Activated CD8-positive, alpha-beta memory T cell treated with anti-CD3 and anti-CD28 coated beads for 1 hour (primary cell): ENCODE measurements at places on chromosomes 12 and 14.

DNA sequence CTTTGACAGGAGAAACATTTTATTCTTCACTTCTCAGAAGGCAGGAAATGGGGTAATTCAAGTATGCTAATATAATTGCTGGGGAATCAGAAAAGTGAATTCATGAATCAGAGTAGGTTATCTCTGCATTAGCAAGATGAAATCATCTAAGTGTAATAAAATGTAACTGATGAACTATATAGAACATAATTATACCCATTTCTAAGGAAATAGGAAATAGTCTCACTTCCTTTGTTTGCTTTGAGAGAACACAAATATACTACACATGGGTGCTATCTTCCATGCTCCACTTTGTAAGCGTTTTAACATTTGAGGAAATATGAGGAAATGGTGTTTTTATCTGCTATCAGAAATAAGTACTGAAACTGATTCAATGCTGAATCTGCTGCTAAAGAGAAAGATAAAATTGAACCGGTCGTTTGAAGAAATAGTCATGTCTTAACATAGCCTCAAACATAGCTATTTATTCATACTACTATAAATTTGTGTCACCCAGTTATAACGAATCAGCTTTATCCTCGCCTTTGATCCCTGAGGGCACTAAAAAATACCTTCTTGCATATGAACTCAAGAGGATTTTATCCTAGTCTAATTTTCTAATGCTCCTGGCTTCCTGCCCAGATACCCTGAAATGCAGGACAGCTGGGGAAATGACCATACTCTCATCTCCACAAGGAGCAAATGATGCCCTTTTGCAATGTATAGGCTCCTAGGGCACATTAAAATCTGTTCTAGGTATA, 696.0 kb downstream of the C12orf50 start:
- no peak for DNase-seq

DNA sequence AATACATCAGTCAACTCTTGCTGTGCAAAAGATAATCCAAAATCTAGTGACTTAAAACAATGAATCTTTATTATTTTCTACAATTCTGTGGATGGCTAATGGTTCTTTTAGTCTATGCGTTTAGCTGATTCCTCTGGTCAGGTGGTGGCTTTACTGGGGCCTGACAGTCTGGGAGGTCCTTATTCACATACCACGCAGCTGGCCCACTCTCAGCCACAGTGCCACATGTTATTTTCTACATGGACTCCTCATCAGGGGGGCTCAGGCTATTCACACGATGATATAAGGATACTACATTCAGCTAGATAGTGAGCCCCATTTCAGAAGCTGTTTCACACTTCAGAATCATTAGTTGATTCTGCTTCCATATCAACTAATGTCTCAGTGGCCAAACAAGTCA, 287.5 kb upstream of the MGAT4C start:
- no peak for DNase-seq

- no peak for DNase-seq
These were observed 514.0 kb upstream of the TMPO start for GRCh38 chr12:98001430-98001829.

DNA sequence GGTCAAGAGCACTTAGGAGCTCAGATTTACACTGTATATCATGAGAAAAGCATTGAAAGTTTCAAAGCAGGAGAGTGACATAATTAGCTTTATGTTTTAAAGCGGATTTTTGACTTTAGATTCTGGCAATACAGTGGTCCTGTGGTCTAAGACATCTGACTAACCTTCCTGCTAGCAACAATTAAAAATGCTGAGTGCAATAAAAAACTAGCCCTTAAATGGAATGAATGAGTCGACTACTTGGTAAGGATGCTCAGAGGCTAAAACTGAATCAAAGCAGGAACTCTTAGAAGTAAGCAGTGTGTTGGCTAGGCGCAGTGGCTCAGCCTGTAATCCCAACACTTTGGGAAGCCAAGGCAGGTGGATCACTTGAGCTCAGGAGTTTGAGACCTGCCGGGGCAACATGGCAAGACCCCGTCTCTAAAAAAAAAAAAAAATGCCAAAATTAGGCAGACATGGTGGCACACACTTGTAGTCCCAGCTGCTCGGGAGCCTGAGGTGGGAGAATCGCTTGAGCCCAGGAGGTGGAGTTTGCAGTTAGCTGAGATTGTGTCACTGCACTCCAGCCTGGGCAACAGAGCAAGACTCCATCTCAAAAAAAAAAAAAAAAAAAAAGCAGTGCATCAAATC, 18.9 kb downstream of the BICD1 start:
- no peak for DNase-seq

- DNase-seq: no peak
These were observed 25.8 kb downstream of the SLC39A9 start for GRCh38 chr14:69424149-69424923.

GRCh38 chr14:92892589-92892988, 30.4 kb upstream of the CHGA start:
- no peak for DNase-seq

DNA sequence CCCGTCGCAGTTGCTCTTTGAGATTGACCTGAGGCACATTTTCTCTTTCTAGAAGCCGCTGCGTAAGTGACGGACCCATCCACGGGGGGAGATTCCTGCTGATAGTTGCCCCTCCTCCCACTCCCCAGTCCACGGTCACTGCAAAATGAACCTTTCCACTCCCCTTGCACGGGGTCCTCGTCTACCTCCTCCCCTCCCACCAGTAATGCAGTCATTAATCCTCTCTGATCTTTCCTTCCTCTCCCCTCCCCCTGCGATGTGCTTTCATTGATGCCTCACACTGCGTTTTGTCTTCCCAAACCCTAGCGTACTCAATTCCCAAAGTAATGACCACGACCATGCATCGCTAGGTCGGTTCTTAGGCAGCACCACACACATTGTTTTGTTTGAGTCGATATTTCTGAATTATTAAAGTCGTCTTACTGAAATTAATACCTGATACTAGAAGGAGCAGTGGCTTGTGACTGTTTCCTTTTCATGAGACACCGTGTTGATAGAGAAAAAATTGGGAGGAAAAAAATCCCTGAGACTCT, 857 bp downstream of the ETNK1 start:
- DNase-seq: no peak

DNA sequence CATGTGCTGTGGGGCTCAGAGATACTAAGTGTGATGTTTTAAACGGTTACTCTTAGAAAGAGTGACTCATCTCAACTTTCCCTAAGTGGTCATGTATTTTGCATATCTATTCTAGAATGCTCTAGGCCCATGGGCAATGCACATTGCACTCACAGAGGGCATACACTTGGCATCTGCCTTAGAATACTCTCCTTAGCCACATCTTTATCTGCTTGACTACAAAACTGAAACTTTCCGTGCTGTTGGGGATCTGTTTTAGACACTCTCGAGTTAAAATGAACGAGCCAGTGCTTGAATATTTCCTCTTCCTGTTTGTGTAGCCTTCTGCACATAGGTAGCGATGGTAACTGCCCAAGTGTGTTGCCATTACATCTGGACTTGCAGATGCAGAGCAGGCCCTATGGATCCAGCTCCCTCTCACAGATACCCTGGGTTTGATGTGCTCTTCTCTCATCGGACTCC, 180.5 kb downstream of the CAND1 start:
- no peak for DNase-seq

- DNase-seq: no peak
These were observed 34.2 kb downstream of the ZCRB1 start for GRCh38 chr12:42291680-42292079.

DNA sequence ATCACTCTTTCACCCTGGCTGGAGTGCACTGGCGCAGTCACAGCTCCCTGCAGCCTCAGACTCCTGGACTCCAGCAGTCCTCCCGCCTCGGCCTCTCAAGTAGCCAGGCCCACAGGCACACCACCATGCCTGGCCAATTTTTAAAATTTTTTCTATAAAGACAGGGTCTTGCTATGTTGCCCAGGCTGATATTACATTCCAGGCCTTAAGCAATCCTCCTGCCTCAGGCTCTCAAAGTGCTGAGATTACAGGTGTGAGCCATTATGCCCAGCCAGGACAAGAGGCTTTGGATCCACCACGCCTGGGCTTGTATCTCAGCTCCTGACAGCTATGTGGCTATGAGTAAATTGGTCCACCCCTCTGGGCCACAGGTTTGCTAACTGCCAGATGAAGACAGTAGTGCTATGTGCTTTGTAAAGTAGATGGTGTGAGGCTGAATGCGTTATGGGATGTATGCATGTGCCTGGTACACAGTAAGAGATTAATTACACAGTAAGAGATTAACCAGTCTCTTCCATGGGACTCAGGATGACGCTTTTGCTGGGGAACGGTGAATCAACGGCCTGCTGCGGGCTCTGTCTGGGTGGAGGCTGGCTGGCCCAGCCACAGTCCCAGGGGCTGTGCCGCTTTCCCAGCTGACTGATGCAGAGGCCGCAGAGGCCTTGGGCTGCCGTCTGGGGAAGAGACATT, 53.3 kb upstream of the NCOR2 start:
- DNase-seq: no peak

GRCh38 chr12:125406131-125406530, 340.9 kb downstream of the AACS start:
- no peak for DNase-seq

- DNase-seq: no peak
These were observed 14.7 kb upstream of the TBX3 start for GRCh38 chr12:114698566-114699163.

DNA sequence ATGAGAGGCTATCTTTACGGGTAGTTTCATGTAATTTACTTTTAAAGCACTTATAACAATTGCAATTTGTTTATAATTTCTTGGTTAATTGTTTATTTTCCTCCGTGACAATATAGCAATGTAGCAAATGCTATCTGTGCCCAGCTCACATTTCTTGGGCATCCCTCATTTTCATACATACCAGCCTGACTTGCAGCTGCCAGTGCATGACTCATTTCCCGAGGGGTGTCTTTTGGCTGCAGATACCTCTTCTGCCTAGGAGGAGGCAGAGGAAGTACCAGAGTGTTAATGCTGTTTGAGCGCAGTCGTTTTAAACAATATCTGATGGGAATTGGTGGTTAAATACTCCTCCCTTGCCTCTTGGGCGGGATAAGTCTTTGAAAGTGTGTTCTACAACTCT, 104.2 kb upstream of the ABCD2 start:
- DNase-seq: no peak

DNA sequence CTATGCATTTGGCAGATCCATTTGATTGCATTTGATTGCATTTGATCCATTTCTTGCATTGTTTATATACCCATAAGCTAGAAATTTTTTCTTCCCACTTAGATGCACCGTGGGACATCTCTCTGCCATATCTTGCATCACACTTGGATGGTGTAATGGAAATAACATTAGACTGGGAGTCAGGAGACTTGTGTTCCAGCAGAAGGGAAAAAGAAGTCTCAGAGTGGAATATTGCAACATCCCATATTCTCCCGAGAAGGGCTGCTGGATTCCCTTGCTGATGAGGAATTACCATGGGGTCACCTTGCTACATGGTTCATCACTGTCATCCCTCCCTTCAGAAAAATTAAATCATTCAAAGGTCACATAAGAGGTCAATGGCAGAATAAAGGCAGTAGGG, 78.1 kb downstream of the KSR2 start:
- no peak for DNase-seq

DNA sequence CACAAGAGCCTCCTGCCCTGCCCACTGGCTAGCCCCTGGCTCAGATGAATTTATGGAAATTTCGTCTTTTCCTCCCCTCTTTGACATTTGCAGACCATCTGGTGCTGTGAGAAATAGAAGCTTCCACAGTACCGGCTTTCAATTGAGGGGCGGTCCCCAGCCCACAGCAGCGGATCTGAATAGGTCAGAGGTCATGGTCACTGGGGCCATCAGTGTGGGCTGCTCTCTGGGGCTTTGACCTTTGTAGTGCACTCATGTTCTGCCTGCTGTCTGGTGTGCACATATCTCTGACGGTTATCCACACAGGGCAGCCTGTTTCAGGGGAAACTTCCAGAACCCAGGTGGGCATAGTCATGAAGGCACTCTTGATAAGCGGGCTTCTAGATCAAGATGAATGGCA, 2.5 kb upstream of the RFLNA start:
- no peak for DNase-seq

DNA sequence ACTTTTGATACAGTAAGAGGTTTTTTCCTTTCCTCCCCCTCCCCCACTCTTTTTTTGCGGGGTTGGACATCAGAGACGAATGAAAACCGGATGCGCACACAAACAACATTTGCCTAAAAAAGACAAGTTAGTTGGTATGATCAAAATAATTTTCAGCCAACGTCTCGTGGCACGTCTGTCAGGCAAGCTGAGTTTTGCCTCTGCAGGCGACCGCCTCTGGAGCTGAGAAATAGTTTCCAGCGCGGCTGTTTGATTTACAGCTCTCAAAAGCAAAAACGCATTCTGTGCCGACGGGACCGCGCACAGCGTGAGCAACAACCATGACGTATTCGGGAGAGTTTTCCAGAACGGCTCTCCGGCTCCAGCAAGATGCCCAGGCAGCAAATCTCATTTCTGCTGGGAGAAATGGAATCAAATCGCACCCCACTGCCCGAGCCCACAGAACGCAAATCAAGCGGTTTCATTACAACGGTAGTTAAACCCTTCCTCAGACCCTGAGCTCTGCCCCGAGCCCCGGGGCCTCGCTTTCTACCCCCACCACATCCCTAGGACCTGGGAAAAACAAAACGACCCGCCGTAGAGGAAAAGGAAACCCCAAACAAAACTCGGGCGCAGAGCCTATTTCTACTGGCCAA, 14.2 kb upstream of the CALM1 start:
- peak; percentile 55 for DNase-seq

DNA sequence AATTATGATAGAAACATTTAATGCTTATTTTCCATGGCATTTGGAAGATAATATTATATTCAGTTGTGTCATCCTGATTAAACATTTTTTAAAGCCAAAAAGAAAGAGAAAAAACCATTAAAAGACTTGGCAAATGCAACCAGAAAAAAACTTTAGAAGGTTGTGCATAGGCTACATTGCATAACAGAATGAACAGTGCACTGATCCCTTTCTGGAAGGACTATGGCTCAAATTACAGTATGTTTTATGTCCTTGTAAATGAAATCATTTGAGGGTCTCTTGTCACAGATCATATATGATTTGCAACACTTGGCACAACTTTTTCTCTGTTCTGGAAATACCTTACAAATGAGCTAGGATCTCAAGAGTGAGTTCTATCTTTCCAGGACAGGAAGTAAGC, 275.2 kb upstream of the FLRT2 start:
- DNase-seq: no peak

DNA sequence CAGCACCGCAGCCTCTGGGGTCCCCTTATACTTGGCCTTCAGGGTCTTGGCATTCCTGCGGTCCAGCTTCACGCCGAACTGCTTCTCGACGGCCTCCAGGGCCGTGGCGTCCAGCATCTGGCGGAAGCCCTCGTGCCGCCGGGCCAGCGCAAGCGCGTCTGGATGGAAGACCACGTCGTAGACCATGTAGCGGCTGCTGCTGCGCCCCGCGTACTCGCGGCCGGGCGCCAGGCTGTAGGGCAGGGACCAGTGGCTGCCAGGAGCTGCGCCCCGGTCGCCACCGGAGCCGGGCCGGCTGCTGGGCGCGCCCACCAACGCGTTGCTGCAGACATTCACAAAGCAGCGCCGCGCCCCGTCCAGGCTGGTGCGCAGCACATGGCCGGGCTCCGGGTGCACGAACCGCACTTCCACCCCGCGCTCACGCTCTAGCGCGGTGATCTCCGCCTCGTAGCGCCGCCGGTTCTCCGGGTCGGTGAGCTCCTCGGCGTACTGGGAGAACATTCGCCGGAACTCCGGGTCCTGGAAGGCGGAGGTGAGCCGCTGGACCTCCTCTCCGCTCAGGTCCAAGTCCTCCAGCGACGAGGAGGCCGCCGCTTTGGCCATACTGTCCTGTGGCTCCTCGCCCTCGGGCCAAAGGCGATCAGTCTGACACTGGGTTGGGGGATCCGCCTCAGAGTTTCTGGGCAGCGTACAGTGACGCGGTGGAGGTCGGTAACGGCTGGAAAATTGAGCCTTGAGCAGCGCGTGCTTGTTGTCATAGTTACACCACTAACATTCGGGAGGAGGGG, at the start of gene DNAAF2:
Gene DNAAF2 (minus strand): TSS at position 698 of the 788 bp plus-strand sequence. CDS start 95 bp downstream, at position 603.
- peak; percentile 39 for DNase-seq
